ENCODE measurements at places on chromosomes 11 and 22.
A peak's percentile ranks its signal among the peaks of the same experiment; 100 is the strongest.

- DNase-seq: no peak
Observed at GRCh38 chr11:1879342-1879940, 12.3 kb downstream of the PRR33 start.

DNA sequence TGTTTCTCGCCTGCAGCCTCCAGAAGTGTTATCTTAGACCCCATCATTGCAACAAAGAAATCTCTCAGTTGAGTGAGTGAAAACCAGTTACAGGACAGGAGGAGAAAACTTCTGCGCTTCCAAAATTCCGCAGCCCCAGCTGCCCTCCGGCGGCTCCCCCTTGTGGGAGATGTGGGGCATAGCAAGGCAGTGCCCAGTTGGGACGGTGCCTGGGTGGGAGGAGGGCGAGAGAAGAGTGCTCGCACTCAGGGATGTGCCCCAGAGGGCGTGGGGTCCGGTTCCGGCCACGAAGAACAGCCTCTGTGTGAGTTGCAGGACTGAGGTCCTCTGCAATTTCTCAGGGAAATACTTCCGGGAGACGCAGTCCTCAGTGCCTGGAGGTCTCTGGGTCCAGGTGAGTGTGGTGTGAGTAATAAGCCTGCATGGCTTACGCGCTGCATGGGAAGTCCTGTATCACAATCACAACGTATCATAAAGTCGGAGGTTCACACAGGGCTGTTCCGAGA is 87.0 kb upstream of the BLID start:
- DNase-seq: peak; percentile 84

- DNase-seq: no peak
Observed at GRCh38 chr11:111185266-111185665, 60.3 kb upstream of the POU2AF2 start.

- DNase-seq: peak; percentile 29
Observed at GRCh38 chr22:38733329-38733723, 22.5 kb downstream of the SUN2 start.

DNA sequence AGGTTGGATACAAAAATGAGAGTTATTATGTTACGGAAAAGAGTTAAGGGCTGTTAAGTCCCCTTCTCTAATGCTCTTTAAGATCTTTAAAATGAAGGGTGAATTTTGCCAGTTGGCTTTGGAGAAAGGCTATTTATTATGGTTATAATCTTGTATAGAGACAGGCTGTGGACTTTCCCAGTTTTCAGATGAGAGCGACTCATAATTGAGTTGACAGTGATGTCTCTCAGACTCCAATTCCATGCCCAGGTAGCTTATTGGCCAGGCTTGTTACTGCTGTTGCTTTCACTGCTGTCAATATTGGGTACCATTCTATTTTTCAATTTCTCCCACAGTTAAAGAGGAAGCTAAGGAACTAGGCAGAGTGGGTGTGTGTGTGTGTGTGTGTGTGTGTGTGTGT is 13.1 kb downstream of the ENDOD1 start:
- no peak for DNase-seq

DNA sequence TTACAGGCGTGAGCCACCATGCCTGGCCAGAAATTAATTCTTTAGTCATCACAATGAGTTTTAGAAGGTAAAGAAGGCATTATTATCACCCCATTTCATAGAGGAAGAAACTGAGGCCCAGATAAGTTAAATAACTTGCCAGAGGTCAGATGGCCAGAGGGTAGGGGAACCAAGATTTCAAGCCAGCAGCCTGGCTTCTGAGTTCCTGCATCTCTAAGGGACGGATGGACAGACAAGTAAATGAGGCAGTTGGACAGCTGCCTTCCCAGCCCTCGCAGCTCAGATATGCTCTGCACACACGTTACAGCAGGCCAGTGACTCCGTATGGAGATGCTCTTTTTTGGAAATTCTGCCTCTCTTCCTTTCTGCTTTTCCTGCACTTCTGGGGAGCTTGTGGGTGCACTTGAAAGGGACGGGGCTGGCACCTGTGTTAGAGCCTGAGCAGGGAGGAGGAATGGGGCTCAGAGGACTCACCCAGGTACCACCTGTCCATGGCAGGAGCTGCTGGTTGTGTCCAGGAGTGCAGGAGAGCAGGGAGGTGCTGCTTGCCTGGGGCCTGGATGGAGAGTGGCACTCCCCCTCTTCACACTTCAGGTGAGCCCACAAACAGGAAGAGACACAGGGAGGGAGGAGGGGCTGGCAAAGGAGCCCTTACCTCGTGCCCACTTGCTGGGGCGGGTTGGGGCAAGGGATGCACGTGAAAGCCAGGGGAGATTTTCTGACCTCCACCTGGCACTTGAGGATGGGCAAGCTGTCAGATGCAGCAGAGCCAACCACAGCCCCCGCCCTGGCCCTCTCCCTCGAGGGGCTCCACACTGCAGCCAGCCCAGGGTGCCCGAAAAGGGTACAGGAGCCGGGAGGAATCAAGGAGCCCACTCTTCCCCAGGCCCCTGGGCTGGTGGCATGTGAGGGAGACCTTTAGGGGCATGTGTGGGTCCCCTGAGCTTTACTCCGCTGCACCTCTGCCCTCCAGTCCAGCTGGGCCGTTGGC is 3.3 kb upstream of the FXYD2 start:
- no peak for DNase-seq

DNA sequence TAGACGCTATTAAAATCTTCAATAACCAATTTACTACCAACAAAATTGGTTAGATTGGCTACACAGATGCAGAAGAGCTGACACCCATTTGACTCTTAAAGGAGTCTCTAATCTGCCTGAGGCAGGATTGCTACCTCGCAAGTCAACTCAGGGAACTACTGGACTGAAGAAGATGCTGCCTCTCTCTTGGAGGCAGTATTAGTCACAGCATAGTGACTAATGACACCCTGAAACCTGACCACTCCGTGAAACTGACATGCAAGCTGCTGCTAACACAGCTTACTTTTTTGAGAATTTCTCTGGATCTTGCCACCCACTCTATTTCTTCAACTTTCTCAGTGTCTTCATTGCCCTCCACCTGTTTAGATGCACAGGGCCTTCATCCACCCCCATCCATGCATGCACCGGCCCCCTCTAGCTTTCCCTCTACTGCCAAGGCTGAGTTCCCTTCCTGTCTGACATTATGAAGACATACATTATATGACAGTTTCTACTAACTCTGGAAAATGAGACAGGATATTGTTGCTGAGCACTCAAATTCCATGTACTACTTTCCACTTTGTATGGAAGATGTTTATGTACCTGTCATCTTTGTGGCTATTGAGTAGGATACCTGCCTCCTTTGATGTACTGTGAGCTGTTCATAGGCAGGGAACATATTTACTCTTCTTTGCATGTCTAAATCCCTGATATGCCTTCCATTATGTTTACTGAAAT is 183.2 kb downstream of the MSANTD4 start:
- DNase-seq: no peak

DNA sequence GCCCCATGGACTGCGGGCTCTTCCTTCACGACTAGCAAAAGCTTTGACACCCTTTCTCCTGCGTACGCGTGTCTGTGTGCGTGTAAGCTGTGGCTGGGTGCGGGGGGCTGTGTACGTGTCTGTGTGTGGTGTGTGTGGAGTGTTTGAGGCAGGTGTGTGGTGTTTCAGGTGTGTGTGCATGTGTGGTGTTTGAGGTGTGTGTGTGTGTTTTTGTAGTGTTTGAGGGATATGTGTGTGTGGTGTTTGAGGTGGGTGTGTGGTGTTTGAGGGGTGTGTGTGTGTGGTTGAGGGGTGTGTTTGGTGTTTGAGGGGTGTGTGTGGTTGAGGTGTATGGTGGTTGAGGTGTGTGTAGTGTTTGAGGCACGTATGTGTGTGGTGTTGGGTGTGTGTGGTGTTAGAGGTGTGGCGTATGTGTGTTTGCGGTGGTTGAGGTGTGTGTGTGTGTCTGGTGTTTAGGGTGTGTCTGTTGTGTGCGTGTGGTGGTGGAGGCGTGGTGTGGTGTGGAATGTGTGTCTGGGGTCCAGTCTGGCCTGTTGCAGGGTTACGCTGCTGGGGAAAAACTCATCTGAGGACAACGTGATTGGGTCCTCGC is 687 bp upstream of the ARSA start:
- no peak for DNase-seq

GRCh38 chr11:46149826-46150225 is 28.6 kb upstream of the PHF21A start:
- no peak for DNase-seq

DNA sequence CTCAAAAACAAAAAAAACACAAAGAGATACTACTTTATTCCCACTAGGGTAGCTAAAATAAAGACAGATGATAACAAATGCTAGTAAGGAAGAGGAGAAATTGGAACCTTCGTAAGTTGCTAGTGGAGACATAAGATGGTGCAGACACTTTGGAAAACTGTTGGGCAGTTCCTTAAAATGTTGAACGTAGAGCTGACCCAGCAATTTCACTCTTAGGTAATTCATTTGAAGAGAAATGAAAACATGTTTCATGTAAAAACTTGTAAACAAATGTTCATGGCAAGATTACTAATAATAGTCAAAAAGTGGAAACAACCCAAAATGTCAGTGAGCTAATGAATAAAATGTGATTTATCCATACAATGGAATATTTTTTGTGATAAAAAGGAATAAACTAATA is 29.2 kb upstream of the ACAT1 start:
- no peak for DNase-seq

GRCh38 chr11:120168960-120169681 is 31.2 kb upstream of the TRIM29 start:
- DNase-seq: peak; percentile 92

- no peak for DNase-seq
Observed at GRCh38 chr11:122703541-122704272, 48.2 kb downstream of the UBASH3B start.

GRCh38 chr11:15605094-15605493 is 490.4 kb downstream of the INSC start:
- no peak for DNase-seq

DNA sequence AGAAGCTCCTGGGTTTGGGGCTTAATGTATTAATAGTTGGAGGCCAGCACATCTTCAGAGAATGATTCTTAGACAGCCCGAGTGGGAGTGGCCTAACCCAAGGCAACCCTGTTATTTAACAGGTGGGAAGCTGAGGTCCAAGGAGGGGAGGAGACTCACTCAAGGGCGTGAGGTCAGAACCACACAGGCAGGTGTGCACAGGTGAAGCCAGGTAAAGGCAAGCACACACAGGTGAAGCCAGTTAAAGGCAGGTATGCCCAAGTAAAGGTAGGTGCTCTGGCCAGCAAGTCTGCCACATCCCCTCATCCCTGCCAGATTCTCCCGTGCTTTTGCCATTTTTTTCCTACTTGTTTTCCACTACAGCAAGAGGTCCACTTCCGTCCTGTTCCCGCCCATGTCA is 2.9 kb upstream of the SHANK2 start:
- no peak for DNase-seq

DNA sequence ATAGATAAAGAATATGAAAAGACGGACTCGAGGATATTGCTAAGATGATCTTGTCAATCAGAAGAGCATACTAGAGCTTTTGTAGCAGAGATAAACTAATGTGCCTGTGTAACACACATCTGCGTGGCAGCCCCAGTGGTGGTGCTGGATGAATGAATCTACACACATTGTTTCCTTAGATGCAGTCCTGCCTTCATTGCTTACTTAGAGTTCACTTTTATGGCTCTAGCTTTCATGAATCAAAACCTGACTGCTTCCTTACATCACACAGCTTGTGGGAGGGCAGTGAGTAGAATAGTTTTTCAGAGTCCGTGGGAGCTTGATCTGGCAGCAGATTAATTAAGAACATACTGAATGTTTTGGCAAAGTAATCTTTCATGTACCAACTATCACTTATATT is 83.7 kb downstream of the EXT2 start:
- DNase-seq: no peak

DNA sequence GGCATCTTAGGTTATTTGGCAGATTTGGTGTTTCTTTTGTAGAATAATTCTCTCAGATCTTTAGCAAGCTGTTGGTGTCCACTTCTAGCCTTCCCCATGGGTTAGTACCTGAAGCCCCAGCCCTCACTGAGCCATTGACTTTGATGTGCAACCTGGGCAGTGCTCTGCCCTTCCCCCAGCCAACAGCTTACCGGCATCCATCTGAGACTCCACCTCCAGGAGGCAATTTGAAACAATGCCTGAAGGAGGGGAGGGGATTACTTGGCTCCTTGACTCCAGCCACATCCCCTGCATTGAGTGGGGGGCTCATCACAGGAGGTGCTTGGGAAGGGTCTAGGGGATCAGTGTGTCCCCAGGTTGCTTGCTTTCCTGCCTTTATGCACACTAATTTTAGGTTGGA is 114.8 kb downstream of the TRIM29 start:
- peak; percentile 63 for DNase-seq

- DNase-seq: no peak
Observed at GRCh38 chr22:43263645-43264514, 76.9 kb upstream of the TTLL12 start.

DNA sequence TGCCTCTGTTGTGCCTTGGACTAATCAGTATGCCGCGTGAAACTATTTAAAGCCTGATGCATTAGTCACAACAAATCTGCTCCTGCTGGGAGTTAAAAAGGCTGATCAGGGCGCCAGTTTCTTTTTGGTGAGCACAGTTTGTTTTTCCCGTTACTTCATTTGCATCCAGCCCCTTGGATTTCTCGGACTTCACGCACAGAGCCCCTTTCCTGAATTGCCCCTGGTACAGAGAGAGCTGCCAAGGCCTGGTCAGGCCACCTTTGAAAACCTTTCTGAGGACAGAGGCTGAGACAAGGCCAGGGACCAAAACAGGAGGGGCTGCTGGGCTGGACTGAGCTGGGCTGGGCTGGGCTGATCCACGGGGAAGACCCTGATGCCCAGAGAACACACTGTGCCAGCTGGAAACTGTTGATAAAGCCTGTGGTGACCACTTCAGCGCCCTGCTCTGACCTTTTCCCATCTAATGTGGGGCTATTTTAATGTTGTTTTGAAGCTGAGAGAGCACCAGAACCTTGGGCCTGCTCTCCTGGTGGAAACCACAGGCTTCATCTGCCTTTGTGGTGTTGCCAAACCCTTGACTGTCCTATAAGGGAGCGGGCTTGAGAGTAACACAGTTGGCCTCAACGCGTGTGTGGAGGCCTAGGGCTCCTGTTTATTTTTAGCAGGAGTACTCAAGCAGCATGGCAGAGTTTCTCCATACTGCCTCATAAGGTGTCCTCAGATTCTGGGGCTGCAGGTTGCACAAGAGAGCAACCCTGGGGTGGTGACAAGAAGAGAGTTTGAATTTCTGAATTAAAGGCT is 44.2 kb downstream of the NAV2 start:
- DNase-seq: no peak

All from ELF-1 (cell line).